ENCODE measurements at places on chromosomes 11 and 22.

- DNase-seq = no peak
Measured at GRCh38 chr11:86185381-86185750, 59.2 kb upstream of the EED start.

- DNase-seq = no peak
Measured at GRCh38 chr11:94025690-94026394, 4.7 kb downstream of the HEPHL1 start.

GRCh38 chr22:49024775-49025440, 802.8 kb downstream of the BRD1 start:
- no peak for DNase-seq

- DNase-seq = no peak
Measured at GRCh38 chr11:119619665-119620064, 109.3 kb downstream of the NECTIN1 start.

- DNase-seq = no peak
Measured at GRCh38 chr11:121755191-121755590, 302.4 kb upstream of the SORL1-AS1 start.

GRCh38 chr22:32410459-32410858, 1.6 kb downstream of the RTCB start:
- no peak for DNase-seq

DNA sequence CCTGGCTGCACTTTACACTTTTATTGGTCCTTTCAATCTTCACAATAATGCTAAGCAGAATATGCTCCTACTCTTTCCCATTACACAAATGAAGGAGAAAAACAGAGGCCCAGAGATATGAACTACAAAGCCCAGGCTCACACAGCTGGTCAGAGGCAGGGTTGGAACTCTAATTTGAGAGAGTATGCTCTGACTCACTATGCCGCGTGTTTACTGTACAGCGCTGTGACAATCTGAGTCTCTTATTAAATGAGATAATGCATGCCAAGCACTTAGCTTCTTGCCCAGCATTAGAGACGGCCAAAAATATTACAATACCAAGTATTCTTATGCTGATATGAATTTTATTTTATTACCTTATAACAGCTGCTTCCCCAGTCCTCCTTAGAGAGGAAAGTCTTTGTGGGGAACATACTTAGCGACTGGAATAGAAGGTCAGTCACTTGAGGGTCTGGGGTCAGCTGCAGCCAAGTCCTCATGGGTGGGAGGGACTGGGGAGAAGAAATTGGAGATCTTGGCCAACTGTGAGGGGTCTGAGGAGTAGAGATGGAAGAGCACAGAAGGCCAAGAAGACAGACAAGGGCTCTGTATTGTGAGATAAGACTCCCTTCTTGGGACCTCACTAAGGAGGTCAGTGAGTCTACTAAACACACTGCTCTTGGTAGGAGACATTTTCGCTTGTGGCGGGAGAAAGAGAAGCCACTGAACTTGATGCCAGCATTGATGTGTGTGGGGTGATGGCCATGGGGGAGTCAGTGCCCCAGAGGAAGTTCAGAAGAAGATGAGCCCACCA, 150.8 kb upstream of the TIMP3 start:
- no peak for DNase-seq

DNA sequence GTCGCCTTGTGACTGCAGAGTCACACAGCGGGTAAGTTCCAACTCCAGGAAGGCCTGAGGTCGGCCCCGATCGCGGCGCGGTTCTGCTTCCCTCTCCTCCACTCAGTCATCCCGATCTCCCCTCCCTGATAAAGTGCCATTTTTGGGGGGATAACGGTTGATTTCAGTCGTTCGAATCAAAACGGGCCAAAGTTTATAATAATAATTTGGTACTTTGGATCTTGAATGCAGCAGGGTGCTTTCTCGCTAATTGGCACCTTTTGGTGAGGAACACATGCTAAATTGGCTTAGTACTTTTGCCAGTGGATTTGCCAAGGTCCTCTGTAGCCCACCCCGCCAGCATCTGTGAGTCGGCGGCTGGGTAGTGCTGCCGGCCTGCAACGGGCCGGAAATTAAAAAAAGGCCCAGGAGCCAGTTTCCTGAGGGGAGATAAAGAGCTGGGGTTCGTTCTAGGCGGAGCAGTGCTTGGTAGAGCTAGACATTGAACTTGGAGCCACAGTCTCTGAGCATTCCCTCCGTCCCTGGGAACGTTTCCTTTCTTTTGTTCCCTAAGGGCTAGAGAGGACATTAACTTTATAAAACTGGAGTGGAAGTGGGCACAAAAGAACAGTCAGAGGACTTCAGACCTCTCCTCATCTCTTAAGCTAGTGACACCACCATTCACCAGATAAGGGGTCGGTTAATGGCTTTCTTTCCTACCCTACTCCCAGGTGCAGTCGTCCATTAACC, 997 bp downstream of the UBE2L3 start:
- peak; percentile 34 for DNase-seq

- DNase-seq = peak; percentile 87
Measured at GRCh38 chr22:36301384-36301828, 48.5 kb downstream of the APOL1 start.

DNA sequence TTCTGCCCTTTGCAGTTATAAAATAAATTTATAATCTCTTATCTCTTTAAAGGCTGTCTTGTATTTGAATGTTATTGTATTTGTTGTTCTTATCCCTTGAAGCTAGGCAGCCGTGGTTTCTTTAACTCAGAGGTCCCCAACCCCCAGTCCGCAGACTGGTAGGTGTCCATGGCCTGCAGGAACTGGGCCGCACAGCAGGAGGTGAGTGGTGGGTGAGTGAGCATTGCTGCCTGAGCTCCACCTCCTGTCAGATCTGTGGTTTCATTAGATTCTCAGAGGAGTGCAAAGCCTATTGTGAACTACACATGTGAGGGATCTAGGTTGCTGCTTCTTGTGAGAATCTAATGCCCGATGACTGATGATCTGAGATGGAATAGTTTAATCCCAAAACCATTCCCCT, 380.0 kb upstream of the CCDC90B start:
- DNase-seq = no peak

GRCh38 chr11:130485983-130486382, 37.5 kb downstream of the ADAMTS15 start:
- DNase-seq = no peak

DNA sequence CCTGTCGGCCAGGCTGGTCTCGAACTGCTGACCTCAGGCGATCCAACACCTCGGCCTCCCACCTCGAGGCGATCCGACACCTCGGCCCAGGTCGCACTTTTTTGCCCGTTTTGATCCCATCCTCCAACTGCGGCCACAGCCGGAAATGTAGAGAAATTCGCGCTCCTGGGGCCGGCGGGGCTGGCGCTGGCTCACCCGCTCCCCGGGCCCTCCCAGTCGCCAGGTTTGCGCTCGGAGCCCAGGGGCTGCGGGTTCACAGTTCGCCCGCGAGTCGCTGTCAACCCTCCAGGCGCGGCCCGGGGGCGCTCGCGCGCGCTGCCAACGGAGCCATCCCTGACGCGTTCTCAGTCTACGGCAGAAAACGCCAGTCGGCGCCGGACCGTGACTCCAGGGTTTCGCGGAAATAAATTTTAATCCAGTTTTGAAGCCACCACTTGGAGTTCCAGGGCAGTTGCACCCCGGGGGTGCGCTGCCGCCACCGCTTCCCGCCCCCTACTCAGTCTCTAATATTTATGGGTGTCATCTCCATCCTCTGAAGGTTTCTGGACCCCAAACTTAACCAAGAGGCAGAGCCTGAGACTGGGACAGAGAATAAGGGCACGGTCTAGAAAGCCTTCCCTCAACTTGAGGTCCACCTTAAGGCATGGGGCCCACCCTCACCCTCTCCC, 1.5 kb upstream of the KLHDC7B start:
- DNase-seq = peak; percentile 90

GRCh38 chr11:67484847-67485311, 2.1 kb downstream of the AIP start:
- peak; percentile 86 for DNase-seq

- no peak for DNase-seq
Measured at GRCh38 chr11:7677071-7677470, 3.8 kb upstream of the CYB5R2 start.

- DNase-seq = no peak
Measured at GRCh38 chr22:48331691-48332220, 1495.9 kb downstream of the BRD1 start.

DNA sequence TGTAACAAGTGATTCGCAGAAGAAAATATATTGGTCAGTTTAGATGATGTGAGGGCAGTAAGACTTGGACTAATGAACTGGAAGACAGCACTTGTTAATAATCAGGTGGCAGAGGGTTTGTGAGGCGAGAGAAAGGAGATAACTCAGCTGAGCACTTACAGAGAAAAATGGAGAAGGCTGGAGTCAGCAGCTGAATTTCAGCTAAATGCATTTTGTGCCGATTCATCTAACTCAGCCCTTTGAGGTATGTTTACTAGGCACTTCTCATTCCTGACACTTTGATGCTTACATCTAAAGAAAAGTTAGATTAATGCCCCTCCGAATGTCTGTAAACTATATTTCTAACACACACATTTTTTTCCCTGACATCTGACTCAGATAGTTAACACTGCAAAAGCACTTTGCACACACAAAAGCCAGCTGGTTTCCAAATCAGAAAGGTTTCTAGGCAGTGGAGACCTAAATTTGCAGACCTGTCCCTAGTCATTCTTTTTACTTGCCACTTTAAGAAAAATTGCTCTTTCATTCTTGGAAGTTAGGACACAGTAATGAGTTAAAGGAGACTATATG, 859.5 kb upstream of the CCDC90B start:
- DNase-seq = no peak

DNA sequence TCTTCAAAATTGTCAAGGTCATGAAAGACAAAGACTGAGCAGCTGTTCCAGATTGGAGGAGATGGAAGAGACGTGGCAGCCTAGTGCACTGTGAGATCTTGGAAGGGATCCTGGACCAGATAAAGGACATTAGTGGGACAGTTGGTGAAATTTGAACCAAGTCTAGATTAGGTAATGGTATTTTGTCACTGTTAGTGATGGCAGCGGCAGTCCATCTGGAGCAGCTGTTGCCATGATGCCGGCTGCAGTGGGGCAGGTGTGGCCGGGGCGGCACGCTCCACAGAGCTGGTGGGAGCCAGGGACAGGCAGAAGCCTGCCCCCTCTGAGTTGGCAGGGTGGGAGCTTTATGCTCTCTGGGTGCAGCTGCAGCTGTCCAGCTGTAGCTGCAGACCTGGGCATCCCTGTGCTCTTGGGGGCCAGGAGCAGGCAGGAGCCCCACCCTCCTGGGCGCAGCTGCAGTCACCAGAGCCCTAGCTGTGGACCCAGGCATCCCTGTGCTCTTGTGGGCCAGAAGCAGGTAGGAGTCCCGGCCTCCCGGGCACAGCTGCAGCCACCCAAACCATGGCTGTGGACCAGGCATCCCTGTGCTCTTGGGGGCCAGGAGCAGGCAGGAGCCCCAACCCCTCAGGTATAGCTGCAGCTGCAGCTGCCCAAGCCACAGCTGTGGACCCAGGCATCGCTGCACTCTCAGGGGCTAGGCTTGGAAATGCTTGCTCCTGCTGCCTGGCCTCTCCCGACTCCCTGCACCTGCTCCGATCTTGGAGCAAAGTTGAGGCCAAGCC, 20.7 kb downstream of the DIXDC1 start:
- no peak for DNase-seq

DNA sequence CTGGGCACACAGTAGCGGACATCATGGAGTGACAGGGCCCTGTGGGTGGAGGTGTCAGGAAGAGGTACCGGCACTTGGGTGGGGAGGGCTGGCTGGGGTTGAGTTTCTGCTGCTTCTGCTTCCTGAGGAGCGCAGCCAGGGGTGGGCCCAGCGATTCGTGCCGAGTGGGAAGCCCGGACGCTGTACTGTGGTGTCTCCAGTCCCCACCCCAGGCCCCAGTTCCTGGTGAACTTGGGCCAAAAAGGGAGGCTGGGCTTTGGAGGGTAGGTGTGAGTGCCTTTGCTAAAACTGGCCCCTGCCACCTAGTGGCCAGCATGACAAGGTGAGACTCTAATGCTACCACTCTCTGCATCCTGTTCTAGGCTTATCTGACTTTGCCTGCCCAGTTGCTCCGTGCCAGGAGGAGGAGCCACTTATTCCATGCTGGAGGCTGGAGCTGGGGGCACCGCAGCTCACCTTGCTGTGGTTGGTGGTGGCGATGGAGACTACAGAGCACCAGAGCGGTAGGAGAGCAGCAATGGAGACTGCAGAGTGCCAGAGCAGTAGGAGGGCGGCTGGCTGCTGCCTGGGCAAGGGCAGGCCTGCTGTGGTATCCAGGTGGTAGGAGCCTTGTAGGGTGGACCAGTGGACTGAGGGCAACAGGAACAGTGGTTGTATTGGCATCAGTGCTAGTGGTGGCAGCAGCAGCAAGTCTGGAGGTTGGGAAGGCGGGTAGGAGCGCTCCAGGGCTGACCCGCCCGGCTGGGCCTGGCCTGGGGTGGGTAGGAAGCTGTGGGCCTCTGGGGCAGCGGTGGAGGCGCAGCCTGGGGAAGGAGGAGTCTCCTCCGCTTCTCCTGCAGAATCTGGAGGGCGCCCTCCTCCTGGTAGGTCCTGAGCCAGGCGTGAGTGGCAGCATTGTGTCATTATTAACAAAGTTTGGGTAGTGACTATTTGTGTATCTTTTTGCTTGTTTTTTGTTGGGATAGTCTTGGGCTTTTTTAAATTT, 2.2 kb upstream of the RFPL2 start:
- peak; percentile 33 for DNase-seq

DNA sequence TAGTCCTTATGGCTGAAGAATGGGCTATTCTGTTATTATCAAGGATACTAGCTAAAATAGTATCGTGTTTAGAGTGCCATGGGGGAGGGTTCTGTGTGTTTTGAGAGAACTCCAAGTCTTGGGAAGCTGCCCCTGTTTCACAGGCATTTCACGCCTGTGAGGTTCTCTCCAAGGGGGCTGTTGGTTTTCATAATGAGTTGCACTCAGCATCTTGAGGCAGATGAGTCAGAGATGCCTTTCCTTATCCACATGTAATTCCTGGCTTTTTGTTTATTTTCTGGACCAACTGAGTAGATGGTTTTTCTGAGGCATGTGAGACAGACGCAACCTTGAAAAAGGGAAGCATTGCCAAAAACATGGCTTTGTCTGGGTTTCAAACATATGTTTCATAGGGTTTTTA, 203.7 kb downstream of the ARHGAP42 start:
- no peak for DNase-seq
